ENCODE measurements at places on chromosomes 12 and 14. TPM values are rescaled to one million over a fixed set of nuclear protein-coding genes. Genes with fewer than 3 reads are reported as not detected.

Gene PELI2
- total RNA-seq: 7.0 TPM

Gene EIF2B1
- total RNA-seq: 60.0 TPM

Gene DPF3
- total RNA-seq: 14.7 TPM

Gene NELL2
- 0.52 TPM for total RNA-seq

Gene BIN2
- total RNA-seq: 4.6 TPM

Gene NPFF
- total RNA-seq: not detected

DNA sequence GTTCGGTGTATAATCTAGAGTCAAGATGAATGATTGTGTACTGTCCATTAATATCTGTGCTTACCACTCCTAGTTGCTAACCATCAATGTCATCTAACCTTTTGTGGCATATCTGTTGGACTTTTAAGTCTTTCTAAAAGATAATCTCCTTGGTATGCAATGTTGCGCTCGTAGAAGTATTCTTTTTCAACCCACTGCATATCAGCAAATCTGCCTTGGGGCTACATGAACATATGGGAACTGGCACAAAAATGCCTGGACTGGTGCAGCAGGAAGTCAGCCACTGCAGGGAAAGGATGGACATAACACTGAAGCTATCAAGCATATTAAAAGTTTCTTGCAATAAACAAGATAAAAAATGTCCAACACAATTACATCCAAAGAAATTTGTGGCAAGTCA is 124.3 kb upstream of the SLC38A4 start:
- no peak for DNase-seq
- no peaks in the 10 kb centered on the region for H3K4me1 ChIP-seq
- H3K27me3 ChIP-seq: no peaks in the 10 kb centered on the region

DNA sequence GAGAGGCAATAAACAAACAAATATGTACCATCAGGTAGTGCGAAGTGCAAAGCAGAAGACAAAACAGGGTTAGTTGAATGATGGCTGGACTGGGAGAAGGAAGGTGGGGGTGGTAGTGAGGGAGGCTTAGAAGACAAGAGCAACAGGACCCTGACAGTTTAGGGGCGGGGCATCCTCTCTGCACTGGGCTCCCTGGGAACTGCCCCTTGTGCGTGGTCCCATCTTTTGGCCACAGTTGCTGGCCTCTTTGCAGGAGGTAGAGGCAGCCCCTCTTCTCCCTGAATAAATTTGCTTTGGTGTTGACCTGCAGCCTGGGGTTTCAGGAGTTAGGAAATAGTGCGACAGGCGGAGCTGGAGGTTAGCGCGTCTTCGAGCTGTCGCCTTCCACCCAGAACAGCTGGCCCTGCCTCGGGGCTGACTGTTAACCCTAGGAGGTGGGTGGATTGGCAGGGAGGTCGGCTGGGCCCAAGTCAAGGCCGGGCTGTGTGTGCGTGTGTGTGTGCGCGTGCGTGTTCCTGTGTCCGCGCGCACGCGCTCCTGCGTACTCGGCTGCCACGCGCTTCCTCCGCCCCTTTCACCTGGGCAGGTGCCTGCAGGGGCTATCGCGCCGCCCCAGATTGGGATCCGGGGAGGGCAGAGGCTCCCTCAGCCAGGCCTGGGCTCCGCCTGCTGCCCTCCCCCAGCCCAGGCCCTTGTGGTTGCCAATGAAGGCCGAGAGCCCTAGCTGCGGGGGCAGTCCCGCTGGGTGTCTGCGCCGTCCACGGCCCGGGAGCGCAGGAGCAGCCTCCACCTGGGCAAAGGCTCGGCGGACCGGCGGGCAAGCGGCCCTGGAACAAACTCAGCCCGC is 180.8 kb downstream of the ADCK1 start:
- H3K27me3 ChIP-seq: no peaks in the 10 kb centered on the region
- H3K4me3 ChIP-seq: peak overlapping the region; percentile 32
- no peak overlapping the region for H3K27ac ChIP-seq
- H3K36me3 ChIP-seq: no peaks in the 10 kb centered on the region

- peak overlapping the region; percentile 88 for H3K27ac ChIP-seq
- H3K4me1 ChIP-seq: no peaks in the 10 kb centered on the region
- peak; percentile 90 for DNase-seq
- H3K27me3 ChIP-seq: no peaks in the 10 kb centered on the region
Observed at GRCh38 chr14:63203618-63204406, 431 bp upstream of the RHOJ start.

DNA sequence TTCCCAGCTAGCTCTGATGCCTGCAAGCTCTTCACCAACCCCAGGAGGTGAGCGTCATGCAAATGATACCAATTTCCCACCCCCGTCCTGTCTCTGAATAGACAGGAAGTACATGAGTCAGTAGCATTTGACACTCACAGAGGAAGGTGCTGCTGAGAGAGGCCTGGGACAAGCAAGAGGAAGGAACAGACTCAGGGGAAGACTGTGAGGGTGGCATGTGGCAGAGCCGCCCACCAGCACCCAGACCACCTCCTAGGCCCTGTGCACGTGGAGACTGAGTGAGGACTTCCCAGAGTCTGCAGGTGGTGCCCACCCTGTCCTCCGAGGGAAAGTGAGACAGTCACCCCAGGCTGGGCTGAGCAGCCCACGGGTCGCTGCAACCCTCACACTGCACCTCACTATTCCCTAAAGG is 199.5 kb upstream of the SFSWAP start:
- H3K4me1 ChIP-seq: no peaks in the 10 kb centered on the region
- no peak for DNase-seq
- no peak overlapping the region for H3K27ac ChIP-seq
- H3K4me3 ChIP-seq: no peak overlapping the region
- no peaks in the 10 kb centered on the region for H3K27me3 ChIP-seq
- no peaks in the 10 kb centered on the region for H3K36me3 ChIP-seq

DNA sequence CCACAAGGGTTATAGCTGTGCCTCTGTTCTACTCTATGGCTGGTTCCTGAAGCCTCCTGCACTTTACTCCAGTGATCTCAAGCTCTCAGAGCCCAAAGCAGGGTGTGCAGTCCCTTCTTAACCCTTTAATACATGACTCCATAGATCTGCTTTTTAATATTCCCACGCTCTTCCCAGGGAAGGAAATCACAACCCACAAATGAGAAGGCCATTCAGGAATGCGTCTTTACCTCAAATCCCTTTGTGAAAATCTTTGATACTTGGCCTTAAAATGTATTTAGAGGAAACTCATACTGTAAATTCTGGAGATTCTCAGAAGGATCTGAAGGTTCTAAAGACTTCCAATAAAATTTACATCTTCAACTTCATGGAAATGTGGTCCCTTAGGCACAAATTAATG is 17.0 kb downstream of the NID2 start:
- no peak overlapping the region for H3K4me3 ChIP-seq
- H3K27me3 ChIP-seq: no peaks in the 10 kb centered on the region
- H3K36me3 ChIP-seq: no peaks in the 10 kb centered on the region
- no peak for DNase-seq
- peaks cover 83% of the 10 kb centered on the region for H3K4me1 ChIP-seq
- H3K27ac ChIP-seq: peak overlapping the region; percentile 81

GRCh38 chr12:64824500-64825142 is at the start of gene TBC1D30:
Gene TBC1D30, plus strand, starts transcription at chr12:64824647. Its CDS starts 233 bp downstream, at chr12:64824880.
- H3K36me3 ChIP-seq: no peaks in the 10 kb centered on the region
- peaks cover 6% of the 10 kb centered on the region for H3K27me3 ChIP-seq
- no peak within 1 kb of the TSS for H3K27ac ChIP-seq
- peak within 1 kb of the TSS; percentile 32 for H3K4me3 ChIP-seq

GRCh38 chr12:27975222-27976136 is 2.9 kb upstream of the PTHLH start:
- no peak overlapping the region for H3K27ac ChIP-seq
- H3K4me1 ChIP-seq: no peaks in the 10 kb centered on the region
- no peaks in the 10 kb centered on the region for H3K36me3 ChIP-seq
- DNase-seq: no peak

GRCh38 chr14:37063467-37064240 is 108.8 kb downstream of the SLC25A21 start:
- H3K4me1 ChIP-seq: no peaks in the 10 kb centered on the region
- no peak overlapping the region for H3K4me3 ChIP-seq
- no peak overlapping the region for H3K27ac ChIP-seq
- H3K27me3 ChIP-seq: no peaks in the 10 kb centered on the region
- DNase-seq: no peak

GRCh38 chr12:110927546-110927945 is 7.2 kb upstream of the MYL2 start:
- H3K36me3 ChIP-seq: no peaks in the 10 kb centered on the region
- DNase-seq: no peak
- no peak overlapping the region for H3K4me3 ChIP-seq
- no peaks in the 10 kb centered on the region for H3K27me3 ChIP-seq

- no peak for DNase-seq
- H3K27ac ChIP-seq: peak overlapping the region; percentile 87
- H3K36me3 ChIP-seq: no peaks in the 10 kb centered on the region
Observed at GRCh38 chr12:93741659-93742109, 64.5 kb downstream of the CRADD start.

- H3K27me3 ChIP-seq: no peaks in the 10 kb centered on the region
- H3K4me1 ChIP-seq: no peaks in the 10 kb centered on the region
- H3K36me3 ChIP-seq: no peaks in the 10 kb centered on the region
Observed at GRCh38 chr12:79737875-79738718, 47.3 kb upstream of the PAWR start.

DNA sequence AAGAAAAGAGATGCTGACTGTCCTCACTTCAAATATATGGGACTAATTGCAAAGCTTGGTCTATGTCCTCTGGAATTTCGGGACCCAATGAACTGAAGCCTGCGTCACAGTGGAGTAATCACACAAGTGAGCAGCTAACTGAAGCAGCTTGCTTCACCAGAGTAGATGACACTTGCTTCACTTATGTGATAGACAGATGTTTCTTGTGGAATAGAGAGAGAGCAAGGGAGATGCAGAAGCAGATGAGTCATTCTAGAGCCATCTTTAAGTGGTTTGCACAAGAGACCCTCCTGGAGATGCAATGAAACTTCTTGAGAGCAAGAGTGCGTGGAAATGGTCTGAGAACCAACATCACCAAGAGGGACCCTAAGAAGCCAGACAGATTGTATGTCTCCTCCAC is 1537.1 kb upstream of the FLRT2 start:
- H3K36me3 ChIP-seq: no peaks in the 10 kb centered on the region
- no peaks in the 10 kb centered on the region for H3K4me1 ChIP-seq
- H3K27me3 ChIP-seq: no peaks in the 10 kb centered on the region
- no peak overlapping the region for H3K4me3 ChIP-seq
- DNase-seq: no peak

GRCh38 chr12:31599053-31599452 is 8.1 kb upstream of the DENND5B start:
- H3K4me3 ChIP-seq: no peak overlapping the region
- H3K36me3 ChIP-seq: no peaks in the 10 kb centered on the region
- no peak overlapping the region for H3K27ac ChIP-seq
- H3K4me1 ChIP-seq: no peaks in the 10 kb centered on the region
